Stimulated activated CD8-positive, alpha-beta memory T cell treated with anti-CD3 and anti-CD28 coated beads, Interleukin-4, amount 100 ng/mL, for 48 hours (primary cell): ENCODE measurements at places on chromosomes 7 and 10.

GRCh38 chr10:126373972-126374371 lies 14.3 kb downstream of the ADAM12 start:
- DNase-seq: no peak

DNA sequence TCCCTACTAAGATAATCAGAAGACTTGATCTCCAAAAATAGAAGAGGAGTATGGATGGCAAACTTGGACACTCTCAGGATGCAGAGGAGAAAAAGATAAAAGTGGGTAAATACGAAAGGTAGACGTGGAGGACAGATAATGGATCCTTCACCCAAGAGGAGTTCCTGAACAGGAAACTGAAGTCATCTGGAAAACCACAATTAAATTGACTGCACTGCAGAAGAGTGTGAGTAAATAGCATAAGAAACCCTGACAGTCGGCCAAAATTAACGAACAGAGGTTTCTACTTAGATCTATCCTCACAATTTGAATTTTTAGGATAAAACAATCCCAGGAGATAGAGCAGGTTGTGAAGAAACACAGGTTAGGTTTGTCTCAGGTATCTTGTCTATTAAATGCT lies 70.5 kb downstream of the SDK1 start:
- DNase-seq: no peak

DNA sequence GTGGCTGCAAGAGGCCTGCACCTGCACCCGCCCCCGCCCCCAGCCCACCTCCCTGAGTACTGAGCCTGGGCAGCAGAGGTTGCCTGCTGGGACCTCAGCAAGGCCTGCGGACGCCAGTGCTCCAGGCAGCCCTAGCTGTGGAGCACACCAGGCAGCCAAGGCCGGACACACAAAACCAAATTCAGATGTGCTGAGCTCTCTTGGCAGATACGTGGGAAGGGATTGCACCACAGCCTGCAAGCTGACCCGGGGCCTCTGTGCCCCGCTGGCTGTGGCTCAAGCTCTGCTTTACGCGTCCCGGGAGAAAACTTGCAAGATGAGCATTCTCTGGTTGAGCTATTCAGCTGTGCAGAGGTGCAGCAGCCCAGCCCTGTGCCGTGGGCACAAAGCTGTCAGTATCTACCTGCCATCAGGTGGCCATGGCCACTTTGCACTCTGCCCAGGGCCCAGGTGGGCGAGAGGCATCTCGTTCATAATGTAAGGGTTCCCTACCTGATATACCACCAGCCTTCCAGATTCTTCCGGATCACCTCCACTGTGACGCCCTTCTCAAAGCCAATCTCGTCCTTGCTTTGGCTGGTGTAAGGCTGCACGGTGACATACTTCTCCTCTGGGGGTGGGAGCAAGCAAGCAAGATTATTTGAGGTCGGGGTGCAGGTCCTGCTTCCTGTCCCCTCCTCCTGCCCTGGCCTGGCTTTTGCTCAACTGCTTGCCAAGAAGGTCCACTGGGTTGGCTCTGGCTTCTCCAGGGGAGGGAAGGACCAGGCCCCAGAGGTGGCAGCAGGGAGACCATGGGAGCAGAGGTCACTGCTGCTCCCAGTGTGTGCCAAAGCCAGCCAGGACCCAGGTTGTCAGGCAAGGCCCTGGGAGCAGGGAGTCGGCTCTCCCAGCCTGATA lies 123.4 kb downstream of the NEURL1 start:
- no peak for DNase-seq

- DNase-seq: no peak
Measured at GRCh38 chr7:98394377-98394836, 6.5 kb downstream of the BAIAP2L1 start.

GRCh38 chr7:91953618-91954017 lies 13.0 kb downstream of the AKAP9 start:
- no peak for DNase-seq

- no peak for DNase-seq
Measured at GRCh38 chr10:381805-382204, 246.6 kb downstream of the ZMYND11 start.

- no peak for DNase-seq
Measured at GRCh38 chr7:43078794-43079193, 33.7 kb upstream of the HECW1 start.

DNA sequence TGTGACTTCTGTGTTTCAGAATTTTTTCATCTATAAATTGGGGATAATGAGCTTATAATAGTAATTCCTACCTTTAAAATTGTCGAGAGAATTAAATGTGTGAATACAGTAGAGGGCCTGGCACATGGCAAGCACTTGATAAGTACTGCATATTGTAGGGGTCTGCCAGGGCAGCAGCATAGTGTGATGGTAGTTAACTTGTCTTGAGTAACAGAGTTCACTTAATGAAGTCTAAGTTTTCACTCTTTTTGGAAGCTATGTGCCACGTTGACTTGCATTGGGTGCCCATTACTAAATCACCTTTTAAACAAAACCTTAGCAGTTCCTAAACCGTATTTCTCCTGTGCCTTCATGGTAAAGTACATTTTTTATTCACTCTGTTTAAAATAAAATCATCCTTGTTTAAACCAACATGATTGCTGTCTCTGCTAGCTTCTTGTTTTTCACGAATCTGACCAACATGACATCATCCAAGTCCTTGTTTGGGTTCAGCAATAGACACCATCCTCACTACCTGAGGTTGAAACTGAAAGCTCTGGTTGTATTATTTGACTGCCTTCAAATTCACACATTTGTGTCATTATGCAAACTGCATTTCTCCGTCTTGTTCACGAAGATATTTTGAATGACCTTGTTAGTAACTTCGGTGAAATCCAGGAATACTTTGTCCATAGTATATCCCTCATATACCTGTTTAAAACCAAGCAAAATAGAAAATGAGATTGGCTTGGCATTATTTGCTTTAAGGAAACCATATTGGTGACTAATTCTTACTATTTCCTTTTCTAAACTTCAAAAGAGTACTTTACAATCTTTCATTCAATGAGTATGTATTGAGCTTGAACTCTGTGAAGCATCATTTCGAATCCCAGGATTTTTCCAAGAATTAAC lies 340.2 kb downstream of the SUGCT start:
- DNase-seq: no peak

DNA sequence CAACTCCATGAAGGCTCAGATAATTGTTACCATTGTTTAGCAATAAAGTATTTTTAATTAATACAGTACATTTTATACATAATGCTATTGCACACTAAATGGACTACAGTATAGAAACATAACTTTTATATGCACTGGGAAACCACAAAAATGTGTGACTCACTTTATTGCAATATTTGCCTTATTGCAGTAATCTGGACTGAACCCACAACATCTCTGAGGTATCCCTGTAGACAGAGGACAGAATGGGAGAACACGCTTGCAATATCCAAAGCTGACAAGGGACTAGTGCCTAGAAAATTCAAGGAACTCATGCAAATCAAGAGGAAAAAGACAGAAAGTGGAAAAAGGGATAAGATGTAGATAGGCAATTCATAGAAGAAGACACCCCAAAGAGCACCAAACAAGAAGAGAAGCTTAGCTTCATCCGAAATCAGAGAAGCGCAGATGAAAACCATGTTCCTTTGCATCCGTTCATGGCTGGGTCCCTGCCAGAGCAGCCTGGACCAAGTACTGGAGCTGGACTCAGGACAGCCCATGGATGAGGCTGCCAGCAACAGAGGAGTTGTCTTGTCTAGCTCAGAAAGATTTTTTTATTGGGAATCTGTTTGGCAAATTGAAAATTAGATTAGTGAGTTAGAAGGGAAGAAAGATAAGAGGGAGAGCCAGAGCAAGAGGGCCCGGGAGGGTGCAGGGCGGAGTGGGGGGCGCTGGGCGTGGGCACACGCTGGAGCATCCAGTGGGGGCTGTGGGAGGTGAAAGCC lies 16.0 kb upstream of the GALNTL5 start:
- DNase-seq: no peak

DNA sequence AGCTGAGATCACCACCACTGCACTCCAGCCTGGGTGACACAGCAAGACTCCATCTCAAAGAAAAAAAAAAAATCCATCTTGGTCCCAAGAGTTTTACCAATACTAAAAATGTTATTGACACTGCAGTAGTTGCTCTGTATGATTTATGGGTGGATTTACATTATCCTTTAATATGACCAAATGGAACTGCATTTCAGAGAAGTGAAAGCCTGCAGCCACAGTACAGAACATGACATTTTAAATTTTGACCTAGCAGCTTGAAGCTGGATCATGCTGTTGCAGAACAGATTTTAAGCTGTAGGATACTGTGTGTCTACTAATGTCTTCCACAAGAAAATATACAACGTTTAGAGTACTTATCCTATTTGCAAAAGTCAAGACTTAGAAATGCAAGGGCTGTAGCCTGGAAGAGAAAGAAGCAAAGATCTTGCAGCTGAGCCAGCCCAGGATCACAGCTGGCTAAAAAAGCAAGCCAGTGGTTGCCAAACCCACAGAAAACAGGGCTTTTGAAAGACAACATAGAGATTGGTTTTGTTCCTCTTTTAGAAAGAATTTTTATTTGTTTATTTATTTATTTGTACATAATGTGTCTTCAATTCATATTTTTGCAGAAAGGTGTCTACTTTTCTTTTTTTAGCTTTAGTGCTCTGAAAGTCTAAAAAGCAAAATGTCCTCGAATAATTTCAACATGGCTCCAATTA lies 55.2 kb upstream of the WNT16 start:
- DNase-seq: no peak

GRCh38 chr7:156754201-156754600 lies 113.6 kb downstream of the RNF32 start:
- DNase-seq: no peak

DNA sequence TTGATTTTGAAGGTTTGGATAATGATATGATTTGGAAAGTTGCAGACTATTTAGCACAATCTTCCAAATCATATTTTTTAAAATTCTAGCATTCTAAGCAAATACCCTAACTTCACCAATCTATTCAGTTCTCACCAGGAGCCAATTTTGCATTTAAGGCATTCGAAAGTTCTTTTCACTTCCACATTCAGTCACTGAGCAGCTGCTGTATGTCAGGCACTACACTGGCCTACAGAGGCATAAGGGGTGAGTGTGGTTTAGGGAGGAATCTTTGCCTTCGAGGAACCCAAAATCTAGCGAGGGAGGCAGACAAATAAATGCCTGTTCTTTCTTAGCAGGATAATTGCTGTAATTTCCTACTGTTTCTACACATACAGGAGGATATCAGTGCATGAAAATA lies 10.7 kb upstream of the UCN3 start:
- DNase-seq: no peak

GRCh38 chr7:109101332-109101731 lies 531.7 kb downstream of the DNAJB9 start:
- DNase-seq: no peak

GRCh38 chr10:85578860-85579259 lies 787.7 kb downstream of the GRID1 start:
- DNase-seq: no peak

GRCh38 chr7:17255926-17256325 lies 42.5 kb upstream of the AHR start:
- DNase-seq: no peak

DNA sequence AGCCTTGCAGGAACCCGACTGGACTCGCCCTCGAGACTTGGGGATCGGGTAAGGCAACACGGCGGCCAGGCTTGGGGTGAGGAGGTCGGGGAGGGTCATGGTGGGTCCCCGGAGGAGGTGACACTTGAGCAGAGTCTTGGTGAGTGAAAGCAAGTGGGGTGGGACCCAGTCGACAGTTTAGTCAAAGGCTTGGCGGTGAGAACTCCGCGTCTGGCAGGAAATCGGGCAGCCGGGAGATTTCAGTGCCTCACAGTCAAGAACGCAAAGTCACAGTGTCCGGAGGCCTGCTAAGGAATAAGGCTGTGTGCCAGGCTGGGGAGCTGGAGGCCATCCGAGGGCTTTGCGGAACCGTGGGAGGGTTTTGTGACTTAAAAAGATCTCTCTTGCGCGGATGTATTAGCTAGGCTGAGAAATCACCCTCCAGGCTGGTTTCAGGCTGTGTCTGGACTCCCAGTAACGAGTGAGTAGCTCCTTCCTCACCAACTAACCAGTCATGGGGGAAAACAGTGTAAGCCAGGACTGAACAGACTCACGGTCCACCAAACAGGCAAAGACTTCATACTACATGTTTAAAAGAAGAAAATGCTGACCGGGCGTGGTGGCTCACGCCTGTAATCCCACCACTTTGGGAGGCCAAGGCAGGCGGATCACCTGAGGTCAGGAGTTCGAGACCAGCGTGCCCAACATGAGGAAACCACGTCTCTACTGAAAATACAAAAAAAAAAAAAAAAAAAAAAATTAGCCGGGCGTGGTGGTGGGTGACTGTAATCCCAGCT lies 613 bp downstream of the AP5Z1 start:
- no peak for DNase-seq

DNA sequence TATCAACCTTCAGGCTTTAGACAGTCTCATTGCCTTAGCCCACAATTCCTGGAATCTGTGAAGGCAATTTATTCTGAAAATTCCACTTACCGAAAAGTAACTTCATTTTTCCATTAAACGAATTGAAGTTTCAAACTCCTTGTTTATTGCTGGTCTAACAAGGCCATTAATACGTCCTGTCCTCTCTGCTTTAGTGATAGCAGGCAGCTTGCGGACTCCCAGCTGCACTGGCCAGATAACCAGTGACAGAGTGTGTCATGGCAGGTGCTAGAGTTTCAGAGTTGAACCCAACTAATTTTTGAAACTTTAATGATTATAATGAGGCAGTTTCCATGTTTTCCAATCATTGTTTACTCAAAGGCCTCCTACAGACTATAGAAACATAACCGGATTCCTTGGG lies 31.1 kb downstream of the LOXL4 start:
- DNase-seq: no peak

- no peak for DNase-seq
Measured at GRCh38 chr10:95404462-95404858, 113.7 kb upstream of the PDLIM1 start.

DNA sequence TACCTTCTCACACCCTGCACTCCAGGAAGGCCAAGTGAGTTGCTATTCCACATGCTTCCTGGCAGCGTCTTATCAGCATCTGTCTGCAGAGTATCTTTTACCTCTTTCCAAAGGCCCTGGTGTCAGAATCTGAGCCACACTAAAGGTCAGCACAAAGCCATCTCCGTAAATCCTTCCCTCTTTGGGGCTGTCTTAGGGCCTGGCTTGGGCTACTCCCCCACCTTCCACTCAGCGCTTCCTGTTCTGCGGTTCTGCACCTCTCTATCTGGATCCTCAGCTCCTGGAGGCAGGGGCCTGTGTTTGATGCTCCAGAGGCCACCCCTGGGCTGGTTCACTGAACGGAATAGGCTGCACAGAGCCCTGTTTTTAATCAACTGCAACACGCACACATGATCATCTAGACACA lies 334.8 kb upstream of the GALNT17 start:
- DNase-seq: no peak

DNA sequence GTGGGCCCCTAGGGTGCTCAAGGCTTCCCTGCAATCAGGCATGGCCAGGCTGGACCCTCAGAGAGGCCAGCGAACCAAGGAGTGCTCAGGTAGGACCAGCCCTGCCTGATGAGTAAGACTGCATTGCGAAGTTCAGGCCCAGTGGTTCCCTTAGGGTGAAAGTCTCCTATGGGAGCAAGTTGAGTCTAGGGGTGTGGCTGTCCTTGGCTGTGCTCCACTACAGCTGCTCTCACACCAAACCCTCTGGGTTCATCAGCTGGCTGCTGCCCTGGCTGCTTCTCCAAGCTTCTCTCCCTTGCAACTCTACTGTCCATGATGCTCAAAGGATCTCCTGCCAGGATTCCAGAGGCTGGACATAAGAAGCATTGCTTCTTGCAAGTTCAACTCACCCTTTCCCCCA lies 18.7 kb downstream of the FAM25A start:
- DNase-seq: no peak

- no peak for DNase-seq
Measured at GRCh38 chr10:107589081-107589480, 424.6 kb upstream of the SORCS1 start.
